ENCODE measurements at places on chromosomes 1 and 21.

DNA sequence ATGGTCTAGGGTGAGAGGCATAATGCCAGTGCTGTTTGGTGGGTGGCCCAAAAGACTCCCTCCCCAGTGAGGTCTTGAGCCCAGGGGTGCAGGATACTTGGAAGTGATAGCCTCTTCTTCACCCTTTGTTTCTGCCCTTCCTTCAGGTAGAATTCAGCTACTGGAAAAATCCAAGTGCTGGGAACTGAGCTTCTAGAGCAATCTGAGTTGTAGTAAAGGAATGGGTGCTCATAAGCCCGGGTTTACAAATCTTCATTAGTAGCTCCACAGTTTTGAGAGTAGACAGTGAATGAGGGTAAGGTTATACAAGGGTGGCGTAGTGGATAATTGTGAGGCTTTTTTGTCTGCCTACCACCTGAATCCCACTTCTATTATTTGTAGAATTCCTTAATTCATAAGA is 29.2 kb upstream of the CD84 start:
- no peak for DNase-seq

DNA sequence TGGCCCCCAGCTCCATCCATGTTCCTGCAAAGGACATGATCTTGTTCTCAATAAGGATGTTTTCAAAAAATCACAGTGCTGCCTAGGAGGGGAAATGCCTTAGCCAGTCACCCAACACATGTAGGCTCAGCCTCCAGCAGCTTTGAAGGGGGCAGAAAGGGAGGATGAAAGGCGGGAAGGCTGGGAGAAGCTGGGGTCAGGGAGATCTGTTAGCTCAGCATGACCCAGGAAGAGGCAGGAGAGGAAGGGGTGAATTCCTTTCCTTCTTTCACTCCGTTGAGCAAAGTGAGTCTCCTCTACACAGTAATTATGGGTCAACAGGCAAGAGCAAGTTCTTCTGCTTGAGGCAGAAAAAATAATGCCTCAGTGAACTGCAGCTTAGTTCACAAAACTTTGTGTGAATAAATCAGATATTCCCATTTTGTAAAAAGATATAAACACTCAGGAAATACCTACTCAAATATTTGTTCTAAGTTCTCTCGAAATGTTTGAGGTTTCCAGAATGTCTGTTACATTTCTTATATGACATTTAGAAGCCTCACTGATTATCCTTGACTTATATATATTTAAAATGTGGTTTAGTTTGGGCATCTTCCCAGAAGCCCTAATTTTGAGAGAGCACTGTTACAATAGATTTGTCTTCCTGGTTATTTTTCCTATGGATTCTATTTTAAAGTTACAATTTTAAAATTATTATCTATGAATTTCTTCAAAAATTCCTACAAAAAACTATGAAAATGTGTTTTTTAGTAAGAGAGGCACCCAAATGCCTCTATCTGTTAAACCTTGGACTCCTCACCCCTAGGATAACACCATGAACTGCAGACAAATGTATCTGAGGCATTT is 116.8 kb downstream of the KCNJ6 start:
- no peak for DNase-seq

DNA sequence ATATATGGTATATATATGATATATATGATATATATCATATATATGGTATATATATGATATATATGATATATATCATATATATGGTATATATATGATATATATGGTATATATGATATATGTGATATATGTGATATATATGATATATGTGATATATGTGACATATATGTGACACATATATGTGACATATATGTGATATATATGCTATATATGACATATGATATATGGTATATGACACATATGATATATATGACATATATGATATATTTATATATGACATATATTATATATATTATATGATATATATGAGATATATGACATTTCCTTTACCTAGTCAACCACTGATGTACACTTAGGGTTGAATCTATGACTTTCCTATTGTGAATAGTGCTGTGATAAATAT is 36.1 kb upstream of the EEIG2 start:
- no peak for DNase-seq

GRCh38 chr21:32427958-32428623 is 15.6 kb downstream of the EVA1C start:
- no peak for DNase-seq

DNA sequence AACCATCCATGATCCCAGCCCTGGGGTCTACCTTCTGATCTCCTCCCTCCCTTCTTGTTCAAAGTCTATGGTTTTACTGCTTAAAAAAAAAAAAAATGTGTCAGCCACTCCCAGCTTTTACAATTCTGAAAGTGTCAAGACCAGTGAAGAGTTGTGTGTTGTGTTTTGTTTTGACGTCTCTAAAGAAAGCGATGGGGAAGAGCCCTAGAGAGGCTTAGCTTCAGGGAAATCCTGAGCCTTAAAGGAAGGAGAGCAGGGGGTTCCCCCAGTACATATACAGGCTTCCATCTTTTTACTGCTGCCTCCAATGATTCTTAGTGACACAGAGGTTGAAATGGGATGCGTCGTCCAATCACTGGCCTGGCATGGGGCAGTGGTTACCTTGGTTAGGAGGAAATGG is 13.9 kb upstream of the FMOD start:
- DNase-seq, result no peak

DNA sequence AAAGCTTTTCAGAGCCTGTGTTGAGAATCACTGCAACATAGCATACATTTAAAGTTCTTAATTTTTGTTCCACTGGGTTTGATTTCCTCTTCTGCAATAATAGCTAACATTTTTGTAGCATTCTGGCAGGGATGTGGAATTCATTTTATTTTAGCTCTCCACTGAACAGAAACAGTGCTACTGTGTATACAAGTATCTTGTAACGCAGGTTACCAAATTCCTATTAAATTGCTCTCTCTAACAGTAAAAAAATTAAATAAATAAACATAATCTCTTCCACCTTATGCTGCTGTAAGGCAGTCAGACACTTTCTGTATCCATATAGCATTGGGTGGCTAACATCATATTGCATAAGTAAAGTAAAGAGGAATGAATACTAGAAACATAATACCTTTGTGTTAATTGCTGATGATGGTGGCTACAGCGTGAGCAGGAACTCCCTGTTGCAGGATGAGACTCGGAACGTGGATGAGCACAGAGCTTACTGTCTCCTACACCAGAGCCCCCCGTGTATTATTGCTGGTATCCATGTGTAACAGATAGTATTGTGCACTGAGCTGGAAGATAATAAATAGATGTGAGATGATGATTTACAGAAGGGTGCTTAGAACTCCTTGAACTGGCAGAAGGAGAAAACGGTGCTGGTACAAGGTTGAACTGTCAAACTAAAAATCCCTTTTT is 276.9 kb upstream of the SNX7 start:
- no peak for DNase-seq

GRCh38 chr1:179313004-179313403 is 19.4 kb downstream of the SOAT1 start:
- DNase-seq, result no peak

- DNase-seq, result peak; percentile 16
Observed at GRCh38 chr1:67850611-67851075, 17.4 kb upstream of the GNG12 start.

GRCh38 chr1:74571891-74572290 is 59.5 kb upstream of the LRRC53 start:
- DNase-seq, result no peak

DNA sequence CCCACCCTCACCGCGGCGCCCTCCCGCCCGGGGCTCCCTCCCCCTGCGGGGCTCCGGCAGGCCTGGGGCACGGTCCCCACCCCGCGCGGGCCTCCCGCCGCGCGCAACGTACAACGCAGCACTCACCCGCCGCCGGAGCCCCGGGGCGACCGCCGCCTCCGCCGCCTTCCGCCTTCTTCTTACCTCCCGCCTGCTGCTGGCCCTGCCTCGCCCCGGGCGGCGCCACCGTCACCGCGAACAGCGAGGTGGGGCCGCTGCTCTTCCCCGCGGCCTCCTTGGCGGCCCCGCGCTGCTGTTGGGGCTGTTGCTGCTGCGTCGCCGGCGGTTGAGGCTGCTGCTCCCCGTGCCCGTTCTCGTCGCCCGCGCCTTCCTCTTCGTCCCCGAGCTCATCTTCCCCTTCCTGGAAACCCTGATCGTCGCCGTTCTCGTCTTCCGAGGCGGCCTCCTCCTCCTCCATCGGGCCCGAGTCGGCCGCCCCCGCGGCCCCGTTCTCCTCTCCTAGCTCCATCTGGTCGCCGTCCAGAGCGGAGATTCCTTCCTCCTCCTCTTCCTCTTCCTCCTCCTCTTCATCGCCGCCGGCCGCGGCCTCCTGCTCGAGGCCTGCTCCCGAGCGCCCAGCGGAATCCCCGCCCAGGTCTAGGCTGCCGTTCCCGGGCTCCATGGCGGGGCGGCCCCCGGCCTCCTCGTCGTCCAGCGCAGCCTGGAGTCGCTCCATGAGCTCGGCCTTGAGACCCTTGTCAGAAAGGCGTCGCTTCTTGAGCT is 671 bp downstream of the HNRNPU start:
- DNase-seq, result peak; percentile 43

DNA sequence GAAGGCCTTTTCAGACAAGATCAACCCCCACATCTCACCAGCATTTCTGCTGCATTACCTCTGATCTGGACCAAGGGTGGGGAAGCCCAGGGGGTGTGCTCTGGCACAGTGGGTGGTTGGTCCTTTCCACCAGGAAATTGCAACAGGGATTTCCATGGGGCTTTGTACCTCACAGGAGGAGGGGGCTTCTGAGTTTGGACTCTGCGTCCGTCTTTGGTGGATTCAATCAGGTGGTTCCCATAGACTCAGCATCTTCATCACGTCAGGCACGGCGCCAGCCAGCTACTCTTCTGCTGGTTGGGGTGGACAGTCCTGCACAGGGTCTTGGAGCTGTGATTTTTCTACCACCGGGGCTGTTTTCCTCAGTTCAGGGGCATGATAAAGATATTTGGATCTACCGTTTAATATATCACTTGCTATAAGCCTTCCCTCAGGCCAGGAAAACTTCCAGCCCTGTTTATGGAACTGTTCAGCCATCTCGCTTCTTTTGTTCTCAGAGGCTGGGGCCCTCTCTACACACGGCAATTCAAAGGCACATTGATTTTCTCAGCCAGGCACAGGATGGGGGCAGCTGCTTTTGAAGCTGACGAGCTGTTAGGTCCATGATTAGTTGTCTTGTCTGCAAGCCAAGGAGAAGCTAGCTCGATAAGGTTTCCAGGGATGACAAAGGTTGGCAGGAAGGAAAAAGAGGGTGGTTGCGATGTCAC is 467.3 kb downstream of the CAMTA1 start:
- DNase-seq, result no peak

GRCh38 chr1:63674238-63674864 is 81.1 kb downstream of the PGM1 start:
- DNase-seq, result no peak

- DNase-seq, result no peak
Observed at GRCh38 chr21:16942703-16943102, 570.1 kb upstream of the CXADR start.

GRCh38 chr1:78032996-78033796 is 12.6 kb upstream of the GIPC2 start:
- no peak for DNase-seq

GRCh38 chr1:10494418-10494753 is 19.6 kb downstream of the PEX14 start:
- no peak for DNase-seq

DNA sequence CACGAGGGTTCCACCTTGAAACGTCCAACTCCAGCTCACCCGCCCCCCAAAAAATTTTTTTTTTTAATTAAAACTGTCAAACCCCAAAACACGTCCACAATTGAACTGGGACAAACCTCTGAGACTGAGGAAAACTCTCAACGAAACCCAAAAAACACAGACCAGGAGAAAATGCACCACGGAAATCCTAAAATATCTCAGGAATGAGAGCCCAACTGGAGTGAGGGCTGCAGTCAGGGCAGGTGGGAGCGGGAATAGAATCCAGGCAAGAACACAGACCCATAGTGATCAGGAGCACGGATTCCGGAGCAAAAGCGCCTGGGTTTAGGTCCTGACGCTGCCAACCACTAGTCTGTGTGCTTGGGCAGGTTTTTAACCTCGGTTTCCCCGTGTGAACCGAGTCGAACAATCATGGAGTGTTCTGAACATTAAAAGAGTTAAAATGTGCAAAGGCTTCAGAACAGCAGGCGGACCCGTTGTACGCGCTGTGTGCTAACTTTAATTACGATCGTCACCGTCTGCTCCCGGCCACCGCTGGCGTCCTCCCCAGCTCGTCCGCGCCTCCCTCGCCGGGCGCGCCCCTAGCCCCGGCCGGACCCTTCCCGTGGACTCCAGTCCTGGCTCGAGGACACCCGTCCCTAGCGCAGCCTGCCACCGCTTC is 624 bp downstream of the ARHGAP29 start:
- DNase-seq, result peak; percentile 12

- peak; percentile 37 for DNase-seq
Observed at GRCh38 chr21:46550116-46550941, 54.6 kb downstream of the S100B start.

DNA sequence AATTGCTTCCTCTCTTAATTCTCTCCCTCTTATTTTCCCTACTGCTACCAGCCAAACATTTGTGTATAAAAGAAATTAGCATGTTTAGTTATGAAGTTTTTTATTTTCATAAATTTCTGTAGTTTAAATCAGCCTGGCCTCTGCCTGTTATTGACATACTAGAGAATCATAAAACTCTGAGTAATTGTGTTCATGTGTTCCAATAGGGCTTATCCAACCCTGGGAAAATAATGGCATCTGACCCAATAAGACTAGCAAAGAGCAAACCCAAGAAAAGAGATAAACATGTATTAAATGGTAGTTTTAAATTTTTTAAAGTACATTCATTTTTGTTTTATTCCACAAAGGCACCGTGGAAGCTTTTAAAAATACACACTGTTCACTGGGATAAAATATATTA is 404.3 kb downstream of the HLX start:
- no peak for DNase-seq

- no peak for DNase-seq
Observed at GRCh38 chr1:53654216-53655210, 84.5 kb downstream of the GLIS1 start.

- DNase-seq, result no peak
Observed at GRCh38 chr1:4029376-4029775, 129.3 kb upstream of the C1orf174 start.

DNA sequence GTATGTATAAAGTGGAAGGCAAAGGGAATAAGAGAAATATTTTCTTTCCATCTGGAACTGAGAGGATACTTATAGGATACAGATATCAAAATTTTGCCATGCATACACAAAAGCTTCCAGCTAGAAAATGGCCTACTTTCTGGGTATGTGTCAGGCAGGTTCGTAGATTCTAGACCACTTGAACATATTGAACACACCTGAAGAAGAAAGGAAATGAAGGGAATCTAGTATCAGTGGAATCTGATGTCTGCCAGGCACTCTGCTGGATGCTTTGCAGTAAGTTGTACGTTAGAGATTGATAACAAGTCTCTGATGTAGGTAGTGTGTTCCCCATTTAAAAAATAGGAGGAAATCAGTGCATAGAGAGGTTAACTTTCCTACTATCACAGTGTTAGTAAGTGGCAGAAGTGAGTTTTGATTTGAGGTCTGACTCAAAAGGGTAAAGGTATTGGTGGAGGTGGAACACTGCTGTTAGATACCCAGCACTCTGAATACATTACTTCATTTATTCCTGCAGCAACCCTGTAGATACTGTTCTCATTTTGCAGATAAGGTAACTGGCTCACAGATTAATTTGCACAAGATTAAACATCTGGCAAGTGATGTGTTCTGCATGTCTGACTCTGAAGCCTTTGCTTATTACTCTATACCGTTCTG is 3.0 kb downstream of the CAMSAP2 start:
- no peak for DNase-seq
